ENCODE measurements at places on chromosomes 2 and 18. TPM values are rescaled to one million over a fixed set of nuclear protein-coding genes. Genes with fewer than 3 reads are reported as not detected.

Gene LYPD1
- not detected for total RNA-seq

Gene CYTIP
- 2.4 TPM for total RNA-seq

Gene ARHGAP15
- not detected for total RNA-seq

Gene PCARE
- total RNA-seq, result 0.32 TPM

Gene DHRS9
- total RNA-seq, result not detected

Gene GPR45
- total RNA-seq, result not detected

Gene FRZB
- 1.7 TPM for total RNA-seq

Gene TEX44
- not detected for total RNA-seq

Gene CXCR4
- total RNA-seq, result not detected

Gene UCN
- 2.4 TPM for total RNA-seq

Gene LNPK
- 51.5 TPM for total RNA-seq
